Adrenal gland (tissue), 19 donors: ENCODE measurements at places on chromosomes 1 and 21.

- no peak for DNase-seq
- H3K4me1 ChIP-seq = no peaks in the 10 kb centered on the region
- no peak overlapping the region for H3K27ac ChIP-seq
- no peaks in the 10 kb centered on the region for H3K36me3 ChIP-seq
- H3K27me3 ChIP-seq = no peaks in the 10 kb centered on the region
Measured at GRCh38 chr1:30194741-30195423, 528.5 kb downstream of the MATN1 start.

GRCh38 chr21:33136847-33137502, 67.0 kb downstream of the OLIG1 start:
- no peaks in the 10 kb centered on the region for H3K36me3 ChIP-seq
- no peak overlapping the region for H3K27ac ChIP-seq
- H3K27me3 ChIP-seq = peaks cover 12% of the 10 kb centered on the region
- H3K4me1 ChIP-seq = no peaks in the 10 kb centered on the region
- no peak for DNase-seq
- H3K4me3 ChIP-seq = no peak overlapping the region

DNA sequence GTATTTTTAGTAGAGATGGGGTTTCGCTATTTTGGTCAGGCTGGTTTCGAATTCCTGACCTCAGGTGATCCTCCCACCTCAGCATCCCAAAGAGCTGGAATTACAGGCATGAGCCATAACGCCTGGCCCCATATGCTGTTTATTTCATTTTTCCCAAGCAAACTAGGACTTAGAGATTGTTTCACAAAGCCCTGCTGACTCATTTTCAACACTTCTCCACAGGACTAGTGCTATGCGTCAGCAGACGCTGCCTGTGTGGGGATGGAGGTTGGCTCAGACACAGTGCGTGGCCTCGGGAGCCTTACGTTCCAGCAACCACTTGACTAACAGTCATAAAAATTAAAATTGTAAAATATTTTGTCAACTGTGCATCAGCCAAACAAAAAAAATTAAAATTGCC, 22.7 kb downstream of the PKNOX1 start:
- H3K36me3 ChIP-seq = no peaks in the 10 kb centered on the region
- H3K27ac ChIP-seq = no peak overlapping the region

- peak within 1 kb of the TSS; percentile 97 for H3K27ac ChIP-seq
- H3K27me3 ChIP-seq = no peaks in the 10 kb centered on the region
- DNase-seq = peak; percentile 93
- peak within 1 kb of the TSS; percentile 95 for H3K4me3 ChIP-seq
- peaks cover 37% of the 10 kb centered on the region for H3K36me3 ChIP-seq
- peaks cover 19% of the 10 kb centered on the region for H3K4me1 ChIP-seq
Measured at GRCh38 chr1:26472320-26472900, at the start of gene HMGN2. HMGN2 (plus strand) TSS chr1:26472440; CDS start chr1:26472613, 173 bp downstream.

GRCh38 chr1:196669051-196669450, 17.2 kb downstream of the CFH start:
- no peaks in the 10 kb centered on the region for H3K27me3 ChIP-seq
- H3K4me1 ChIP-seq = no peaks in the 10 kb centered on the region
- DNase-seq = no peak

DNA sequence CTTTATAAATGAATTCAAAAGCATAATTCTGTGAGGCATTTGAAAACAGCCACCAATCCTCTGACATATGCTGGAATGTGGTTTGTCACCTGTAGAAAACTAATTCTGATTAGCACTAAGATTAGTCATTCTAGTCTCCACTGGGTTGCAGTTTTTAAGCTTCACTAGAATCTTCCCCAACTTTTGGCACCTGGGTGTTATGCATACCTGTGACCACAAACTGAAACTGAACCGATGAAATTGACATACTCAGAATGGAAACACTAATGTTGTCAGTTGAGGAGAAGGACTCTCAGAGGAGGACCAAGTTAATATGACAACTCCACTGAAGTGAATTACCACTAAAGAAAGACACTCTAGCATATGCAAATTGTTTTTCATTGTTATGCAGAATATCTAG, 285.8 kb upstream of the NEGR1 start:
- H3K27ac ChIP-seq = no peak overlapping the region
- H3K4me1 ChIP-seq = no peaks in the 10 kb centered on the region
- H3K27me3 ChIP-seq = no peaks in the 10 kb centered on the region
- no peaks in the 10 kb centered on the region for H3K36me3 ChIP-seq

GRCh38 chr1:89566761-89567174, 42.1 kb downstream of the LRRC8B start:
- DNase-seq = peak; percentile 85
- no peaks in the 10 kb centered on the region for H3K36me3 ChIP-seq
- H3K27ac ChIP-seq = peak overlapping the region; percentile 97
- no peaks in the 10 kb centered on the region for H3K27me3 ChIP-seq
- H3K4me1 ChIP-seq = peaks cover 13% of the 10 kb centered on the region

DNA sequence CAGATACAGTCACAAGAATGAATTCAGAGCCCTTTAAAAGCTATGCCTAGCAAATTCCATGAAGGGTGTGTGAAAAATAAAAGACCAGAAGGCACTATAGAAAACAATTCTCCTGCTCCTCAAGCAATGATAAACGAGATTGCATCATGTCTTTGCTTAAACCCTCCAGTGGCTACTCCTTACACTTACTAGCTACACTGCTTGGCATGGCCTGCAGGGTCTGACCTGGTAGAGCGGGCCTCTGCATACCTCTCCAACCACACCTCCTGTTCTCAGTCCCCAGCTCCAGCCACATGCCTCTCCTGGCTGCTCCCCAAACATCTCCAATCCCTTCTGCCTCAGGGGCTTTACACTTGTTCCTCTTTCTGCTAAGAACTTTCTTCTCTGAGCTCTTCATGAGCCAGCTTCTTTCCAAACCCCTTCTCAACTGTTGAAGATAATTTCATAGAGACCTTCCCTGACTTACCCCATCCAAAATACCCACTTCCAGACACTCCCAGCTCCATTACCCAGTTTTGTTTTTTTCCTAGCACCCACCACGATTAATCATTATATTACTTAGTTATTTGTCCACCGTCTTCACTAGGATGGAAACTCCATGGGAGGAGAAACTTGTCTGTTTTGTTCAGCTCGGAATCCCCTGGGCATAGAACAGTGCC, 11.2 kb upstream of the CREG1 start:
- peaks cover 4% of the 10 kb centered on the region for H3K4me1 ChIP-seq
- no peak overlapping the region for H3K27ac ChIP-seq
- H3K27me3 ChIP-seq = no peaks in the 10 kb centered on the region
- no peaks in the 10 kb centered on the region for H3K36me3 ChIP-seq

DNA sequence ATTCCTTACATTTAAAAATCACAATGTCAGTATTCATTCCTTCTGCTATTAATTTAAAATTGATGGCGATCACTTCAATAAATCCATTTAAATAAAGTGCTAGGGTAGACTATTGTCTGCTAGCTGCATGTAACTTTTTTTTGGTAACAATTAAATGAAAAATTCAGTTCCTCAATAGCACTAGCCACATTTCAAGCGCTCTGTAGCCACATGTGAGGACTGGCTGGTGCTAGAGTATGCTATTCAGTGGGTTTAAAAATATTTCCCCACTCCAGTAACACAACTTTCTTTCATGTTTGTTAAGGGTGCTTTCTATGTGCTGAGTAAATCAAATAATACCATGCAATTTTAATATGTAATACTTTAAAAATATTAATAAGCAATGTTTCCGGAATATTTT, 108.2 kb downstream of the LTN1 start:
- H3K4me1 ChIP-seq = peaks cover 10% of the 10 kb centered on the region
- no peak for DNase-seq
- no peak overlapping the region for H3K4me3 ChIP-seq
- H3K27me3 ChIP-seq = no peaks in the 10 kb centered on the region
- no peaks in the 10 kb centered on the region for H3K36me3 ChIP-seq

- no peaks in the 10 kb centered on the region for H3K27me3 ChIP-seq
- H3K36me3 ChIP-seq = no peaks in the 10 kb centered on the region
- no peaks in the 10 kb centered on the region for H3K4me1 ChIP-seq
Measured at GRCh38 chr1:188127507-188127906, 1298.8 kb downstream of the PLA2G4A start.

- no peaks in the 10 kb centered on the region for H3K4me1 ChIP-seq
- H3K27ac ChIP-seq = no peak overlapping the region
- H3K27me3 ChIP-seq = no peaks in the 10 kb centered on the region
- H3K36me3 ChIP-seq = no peaks in the 10 kb centered on the region
Measured at GRCh38 chr1:29502911-29503840, 266.9 kb downstream of the PTPRU start.

GRCh38 chr1:97070376-97070775, 348.8 kb downstream of the PTBP2 start:
- H3K36me3 ChIP-seq = no peaks in the 10 kb centered on the region
- DNase-seq = no peak
- H3K4me3 ChIP-seq = no peak overlapping the region
- no peaks in the 10 kb centered on the region for H3K4me1 ChIP-seq

- no peak overlapping the region for H3K27ac ChIP-seq
- H3K27me3 ChIP-seq = no peaks in the 10 kb centered on the region
- H3K4me1 ChIP-seq = no peaks in the 10 kb centered on the region
- no peak for DNase-seq
- H3K4me3 ChIP-seq = no peak overlapping the region
Measured at GRCh38 chr1:64851664-64852063, 106.8 kb downstream of the RAVER2 start.

DNA sequence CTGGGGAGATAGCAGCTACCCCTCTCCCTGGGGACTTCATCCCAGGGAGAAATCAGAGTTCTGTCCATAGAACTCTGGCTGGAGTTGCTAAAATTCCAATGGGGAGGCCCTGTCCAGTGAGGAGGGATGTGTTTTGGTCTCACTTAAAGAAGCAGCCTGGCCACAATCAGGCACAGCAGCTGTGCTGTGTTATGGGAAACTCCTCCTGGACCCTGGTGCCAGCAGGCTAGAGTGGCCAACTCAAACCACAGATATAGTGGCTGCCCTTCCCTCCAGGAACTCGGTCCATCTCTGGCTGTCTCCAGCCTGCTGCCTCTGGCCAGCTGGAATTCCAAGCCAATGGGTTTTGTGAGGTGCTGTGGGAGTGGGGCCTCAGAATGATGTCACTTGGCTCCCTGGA, 37.4 kb upstream of the SAMD11 start:
- H3K36me3 ChIP-seq = no peaks in the 10 kb centered on the region
- H3K27ac ChIP-seq = no peak overlapping the region
- no peaks in the 10 kb centered on the region for H3K4me1 ChIP-seq
- no peak for DNase-seq

DNA sequence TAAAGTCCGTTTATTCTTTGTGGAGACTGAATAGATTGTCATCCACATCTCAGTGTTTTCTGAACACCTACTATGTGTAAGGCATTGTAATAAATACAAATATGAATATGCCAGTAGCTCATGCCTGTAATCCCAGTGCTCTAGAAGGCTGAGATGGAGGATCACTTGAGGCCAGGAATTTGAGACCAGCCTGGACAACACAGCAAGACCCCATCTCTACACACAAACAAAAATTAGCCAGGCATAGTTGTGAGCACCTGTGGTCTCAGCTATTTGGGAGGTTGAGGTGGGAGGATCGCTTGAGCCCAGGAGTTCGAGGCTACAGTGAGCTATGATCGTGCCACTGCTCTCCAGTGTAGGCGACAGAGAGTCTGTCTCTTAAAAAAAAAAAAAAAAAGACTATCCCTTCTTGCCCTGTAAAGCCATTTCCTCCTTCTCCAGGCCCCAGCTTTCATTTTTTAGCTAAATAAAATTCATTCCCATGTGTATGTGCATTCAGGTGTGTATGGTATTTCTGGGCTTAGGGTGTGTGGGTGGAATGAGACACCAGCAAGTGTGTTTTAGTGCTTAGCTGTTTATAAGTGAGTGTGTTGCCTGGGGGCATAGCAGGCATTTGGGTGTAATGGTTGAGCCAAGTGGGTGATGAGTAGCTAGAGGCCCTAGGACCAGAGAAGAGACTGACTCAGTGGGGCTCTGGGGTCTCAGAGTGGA, 7.8 kb downstream of the CELSR2 start:
- DNase-seq = no peak
- no peaks in the 10 kb centered on the region for H3K36me3 ChIP-seq
- no peaks in the 10 kb centered on the region for H3K27me3 ChIP-seq
- H3K4me1 ChIP-seq = no peaks in the 10 kb centered on the region

- no peak overlapping the region for H3K4me3 ChIP-seq
- H3K27me3 ChIP-seq = no peaks in the 10 kb centered on the region
- no peak for DNase-seq
- no peak overlapping the region for H3K27ac ChIP-seq
- H3K36me3 ChIP-seq = peaks cover 9% of the 10 kb centered on the region
Measured at GRCh38 chr1:44939061-44939460, 47.3 kb downstream of the EIF2B3 start.

- H3K27me3 ChIP-seq = no peaks in the 10 kb centered on the region
- no peaks in the 10 kb centered on the region for H3K36me3 ChIP-seq
- no peak for DNase-seq
- H3K4me3 ChIP-seq = no peak overlapping the region
- peaks cover 20% of the 10 kb centered on the region for H3K4me1 ChIP-seq
Measured at GRCh38 chr21:28237661-28238060, 755.0 kb downstream of the LTN1 start.

GRCh38 chr1:27604579-27605299, 795 bp upstream of the AHDC1 start:
- peak overlapping the region; percentile 96 for H3K27ac ChIP-seq
- DNase-seq = no peak
- H3K4me3 ChIP-seq = peak overlapping the region; percentile 77
- no peaks in the 10 kb centered on the region for H3K27me3 ChIP-seq
- peaks cover 30% of the 10 kb centered on the region for H3K4me1 ChIP-seq

- H3K36me3 ChIP-seq = no peaks in the 10 kb centered on the region
- no peaks in the 10 kb centered on the region for H3K4me1 ChIP-seq
- no peak overlapping the region for H3K4me3 ChIP-seq
- H3K27me3 ChIP-seq = no peaks in the 10 kb centered on the region
- H3K27ac ChIP-seq = no peak overlapping the region
Measured at GRCh38 chr1:42981871-42982270, 23.2 kb upstream of the SLC2A1 start.
